NCI-H2081 treated with DMSO at 0.1 percent for 48 hours (cell line): ENCODE measurements at places on chromosomes 5 and 9.

DNA sequence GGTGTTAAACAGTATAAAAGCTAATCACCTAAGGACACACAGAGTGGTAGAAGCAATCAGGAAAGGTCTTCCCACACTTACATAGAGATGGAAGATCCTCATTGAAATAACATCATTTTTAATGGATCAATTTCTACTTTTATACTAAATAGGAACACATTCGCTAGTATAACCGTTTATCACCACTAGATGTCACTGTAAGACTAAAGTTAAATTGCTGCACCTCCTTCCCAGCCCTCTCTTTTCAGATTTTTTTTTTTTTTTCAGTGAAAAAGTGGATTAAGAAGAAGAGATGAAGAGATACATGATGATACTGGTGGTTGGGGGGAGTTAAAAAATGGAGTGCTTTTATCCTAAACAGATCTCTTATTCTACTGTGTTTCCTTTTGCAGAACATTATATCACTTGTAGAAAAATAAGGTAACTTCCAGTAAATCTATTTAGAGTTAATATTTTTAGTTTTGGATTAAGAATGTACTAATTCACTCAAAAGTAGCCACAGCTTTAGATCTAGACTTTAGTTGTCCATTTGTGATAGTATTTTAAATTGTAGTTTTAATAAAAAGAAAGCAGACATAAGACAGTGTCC, 116.9 kb upstream of the ARRDC3 start:
- no peak for DNase-seq

DNA sequence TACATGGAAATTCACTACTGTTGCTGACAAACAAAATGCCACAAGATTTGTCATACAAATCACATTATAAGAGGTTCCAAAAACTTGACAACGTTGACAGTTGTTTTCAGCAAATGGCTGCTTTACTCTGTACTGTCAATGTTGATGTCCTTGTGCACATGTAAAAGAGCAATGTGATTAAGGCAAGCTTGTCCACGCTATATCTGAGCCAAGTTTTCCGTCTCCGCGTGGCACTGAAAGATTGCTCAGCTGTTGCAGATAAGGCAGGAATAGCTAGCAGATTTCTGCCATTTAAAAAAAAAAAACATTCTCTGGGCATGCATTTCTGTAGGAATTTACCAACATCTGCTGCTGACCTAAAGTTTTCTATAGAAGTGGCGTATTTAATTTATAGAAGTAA, 46.4 kb upstream of the MEF2C start:
- no peak for DNase-seq

DNA sequence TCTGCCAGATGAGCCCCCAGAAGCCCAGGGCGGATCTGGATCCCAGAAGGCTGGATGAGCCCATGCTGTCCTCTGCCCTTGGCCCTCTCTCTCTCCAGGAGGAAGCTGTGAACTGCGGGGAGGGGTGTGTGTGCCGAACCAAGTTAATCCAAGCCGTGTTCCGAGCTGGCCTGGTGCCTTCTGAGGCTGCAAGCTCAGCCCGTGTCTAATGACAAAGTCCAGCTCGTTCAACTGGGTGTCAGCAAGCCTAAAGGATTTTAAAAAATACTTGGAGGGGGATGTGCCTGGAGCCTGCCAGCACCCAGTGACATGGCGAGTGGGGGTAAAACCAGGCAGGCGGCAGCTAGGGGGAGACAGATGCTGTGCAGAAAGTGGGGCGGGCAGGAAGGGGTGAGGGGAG, 8.0 kb downstream of the STC2 start:
- no peak for DNase-seq

DNA sequence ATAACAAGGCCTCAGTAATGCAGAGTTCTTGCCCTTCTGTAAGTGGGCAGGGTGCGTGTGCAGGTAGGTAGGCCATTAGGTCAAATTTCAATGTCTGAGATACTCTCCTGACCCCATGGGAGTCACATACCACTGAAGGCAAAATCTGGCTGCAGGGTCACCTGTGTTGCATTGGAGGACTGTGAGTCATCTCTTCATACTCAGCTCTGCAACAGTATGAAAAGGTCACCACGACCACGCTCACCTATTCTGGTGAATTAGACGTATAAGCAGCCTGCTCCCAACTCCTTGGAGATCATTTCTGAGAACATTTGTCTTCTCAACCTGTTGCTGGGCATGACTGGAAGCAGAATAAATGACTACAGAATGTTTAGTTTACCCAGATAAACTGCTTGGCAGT, 599.8 kb downstream of the PDE4D start:
- no peak for DNase-seq

DNA sequence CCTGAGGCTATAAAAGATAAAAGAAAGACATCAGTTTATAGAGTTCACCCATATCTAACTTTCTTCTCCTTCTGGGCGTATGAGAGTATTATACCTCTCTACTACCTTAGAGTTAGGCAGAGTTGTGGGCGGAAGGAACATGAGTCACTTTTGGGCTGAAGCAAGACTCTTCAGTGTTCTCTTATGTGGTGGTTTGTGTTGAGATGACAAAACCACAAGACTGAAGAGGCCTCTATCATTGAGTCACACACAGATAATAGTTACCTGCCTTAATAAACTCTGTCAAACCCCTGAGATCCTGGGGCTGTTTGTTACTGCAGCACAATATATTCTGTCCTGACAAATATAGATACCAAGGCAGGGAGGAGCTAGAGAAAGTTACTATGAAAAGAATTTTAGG, 184.2 kb downstream of the EFNA5 start:
- DNase-seq, result no peak

DNA sequence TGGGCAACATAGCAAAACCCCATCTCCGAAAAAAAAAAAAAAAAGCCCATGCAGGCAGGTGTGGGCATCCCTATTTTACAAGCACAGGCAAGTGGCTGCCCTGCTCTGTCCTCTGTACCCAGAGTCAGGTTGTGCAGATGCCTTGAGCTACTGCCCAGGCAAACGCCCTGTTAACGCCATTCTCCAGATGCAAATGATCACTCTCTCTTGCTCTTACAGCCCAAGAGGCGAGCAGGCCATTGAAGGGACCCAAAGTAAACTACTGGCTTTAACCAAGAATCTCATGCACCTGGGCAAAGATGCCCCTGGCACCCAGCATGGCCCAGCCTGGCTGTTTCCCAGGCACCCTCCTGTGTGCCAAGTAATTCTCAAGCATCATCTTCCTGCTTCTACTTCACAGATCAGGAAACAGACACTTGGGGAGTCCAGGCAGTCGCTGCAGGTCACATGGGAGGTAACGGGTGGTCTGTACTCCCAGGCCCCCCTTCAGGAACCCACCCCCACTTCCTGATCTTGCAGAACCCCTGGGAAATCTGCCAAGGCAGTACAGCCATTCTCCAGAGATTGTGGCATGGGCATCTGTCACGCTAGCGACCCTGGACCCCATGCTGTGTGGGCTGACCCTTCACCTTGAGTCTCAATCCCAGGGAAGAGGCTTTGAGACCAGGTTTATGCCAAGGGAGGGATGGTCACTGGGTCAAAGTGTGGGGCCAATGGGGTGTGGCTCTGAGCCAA, 14.2 kb downstream of the EEIG1 start:
- DNase-seq, result no peak

- no peak for DNase-seq
These were observed 632.6 kb upstream of the SEMA6A start for GRCh38 chr5:117207088-117207668.

DNA sequence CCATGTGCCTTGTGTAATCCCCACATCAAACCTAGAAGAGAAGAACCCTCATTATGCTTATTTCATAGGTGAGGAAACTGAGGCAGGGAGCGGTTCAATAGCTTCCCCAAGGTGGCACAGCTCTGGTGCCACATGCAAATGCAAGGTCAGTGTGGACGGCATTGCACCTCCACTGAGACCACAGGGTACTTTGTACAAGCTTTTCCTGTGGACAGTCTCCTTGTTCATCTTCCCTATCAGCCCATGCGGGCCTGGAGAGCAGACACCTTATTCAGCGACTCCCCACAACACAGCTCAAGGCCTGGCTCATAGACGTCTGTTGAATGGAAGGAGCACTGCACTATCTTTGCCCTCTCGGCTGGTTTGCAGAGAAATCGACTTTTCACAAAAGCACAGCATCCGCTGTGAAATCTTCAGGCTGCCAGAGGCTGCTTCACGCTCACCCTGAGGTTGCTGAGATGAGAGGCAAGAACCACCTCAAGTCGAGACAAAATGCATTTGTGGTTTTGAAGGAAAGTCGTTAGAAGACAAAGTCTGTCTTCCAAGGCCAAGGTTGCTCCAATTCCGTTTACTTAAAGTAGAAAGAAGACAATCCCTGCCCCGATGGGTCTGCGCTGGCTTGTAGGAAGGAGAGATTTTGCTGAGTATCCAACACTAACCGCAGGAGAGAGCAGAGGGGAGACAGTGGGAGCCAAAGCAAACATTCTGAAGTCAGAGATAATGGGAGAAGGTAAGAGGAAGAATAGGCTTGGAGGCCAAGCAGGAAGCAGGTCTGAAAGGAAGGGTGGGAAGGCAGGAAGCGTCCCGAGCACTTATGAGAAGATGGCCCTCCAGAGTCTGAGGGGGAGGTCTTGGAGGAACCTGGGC, 34.2 kb upstream of the STRBP start:
- no peak for DNase-seq

GRCh38 chr9:36092509-36093215, 43.9 kb upstream of the GLIPR2 start:
- DNase-seq, result no peak

GRCh38 chr9:76090909-76091308, 200.4 kb downstream of the PCSK5 start:
- DNase-seq, result no peak

DNA sequence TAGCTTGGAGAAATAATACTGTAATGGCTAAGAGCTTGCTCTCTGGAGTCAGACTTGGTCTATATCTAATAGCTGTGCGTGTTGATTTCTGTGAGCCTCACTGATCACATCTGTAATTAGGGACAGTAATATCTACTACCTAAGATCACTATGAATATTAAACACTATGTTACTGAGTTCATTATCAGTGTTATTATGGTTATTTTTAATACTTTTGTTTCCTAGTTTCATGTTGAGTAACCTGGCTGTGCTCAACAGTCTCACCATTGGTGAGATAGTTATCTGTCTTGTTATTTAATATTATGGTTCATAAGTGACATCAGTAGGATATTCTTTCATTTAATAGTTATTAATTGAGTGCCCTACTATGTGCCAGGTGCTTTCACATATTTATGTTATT, 22.4 kb upstream of the CAVIN4 start:
- DNase-seq, result no peak

DNA sequence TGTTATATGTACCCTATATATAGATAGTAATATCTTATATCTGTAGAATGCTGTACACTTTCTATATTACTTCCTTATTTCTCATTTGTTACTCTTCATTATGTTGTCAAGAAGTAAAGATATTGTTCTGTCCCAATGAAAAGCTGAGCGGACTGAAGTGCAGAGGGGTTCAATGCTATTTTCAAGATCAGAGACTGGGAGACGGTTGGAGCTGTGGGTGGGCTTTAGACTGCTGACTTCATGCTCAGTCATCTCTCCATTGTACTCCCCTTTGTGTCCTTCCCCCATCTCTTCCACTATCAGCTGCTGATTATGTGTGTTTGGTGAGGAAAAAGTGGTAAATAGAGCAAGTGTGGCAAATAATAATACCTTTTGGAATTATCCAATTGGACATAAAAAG, 532.3 kb upstream of the ZNF608 start:
- no peak for DNase-seq

GRCh38 chr9:22119522-22120158, 110.5 kb upstream of the CDKN2B start:
- no peak for DNase-seq

- DNase-seq, result no peak
These were observed 254.8 kb upstream of the PDE4D start for GRCh38 chr5:60148366-60148765.

GRCh38 chr9:133691626-133692363, 46.4 kb downstream of the SARDH start:
- DNase-seq, result no peak
